GM12892 (cell line): ENCODE measurements at places on chromosomes 5 and 9.

DNA sequence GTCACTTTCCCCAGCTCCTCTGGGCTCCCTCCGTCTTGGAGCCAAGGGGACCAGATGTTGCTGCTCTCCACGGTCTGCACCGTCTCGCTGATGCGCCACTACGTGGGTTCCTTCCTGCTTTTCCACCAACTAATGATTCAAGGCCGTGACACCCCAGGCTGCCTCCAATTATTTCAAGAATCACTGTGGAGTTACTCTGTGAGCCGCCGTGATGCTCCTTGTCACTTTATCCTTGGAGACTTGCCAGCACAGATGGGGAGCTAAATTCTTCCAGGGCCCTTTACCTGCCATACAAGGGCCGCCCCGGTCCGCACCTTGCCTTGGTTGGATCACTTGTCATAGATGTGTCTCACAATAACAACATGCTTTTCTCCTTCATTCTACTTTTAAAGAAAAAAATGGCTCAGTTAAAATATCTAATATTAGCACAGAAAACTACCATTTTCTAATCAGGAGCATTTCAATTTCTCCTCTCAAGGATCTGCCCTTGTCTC lies 202.0 kb downstream of the FSTL4 start:
- DNase-seq, result no peak

DNA sequence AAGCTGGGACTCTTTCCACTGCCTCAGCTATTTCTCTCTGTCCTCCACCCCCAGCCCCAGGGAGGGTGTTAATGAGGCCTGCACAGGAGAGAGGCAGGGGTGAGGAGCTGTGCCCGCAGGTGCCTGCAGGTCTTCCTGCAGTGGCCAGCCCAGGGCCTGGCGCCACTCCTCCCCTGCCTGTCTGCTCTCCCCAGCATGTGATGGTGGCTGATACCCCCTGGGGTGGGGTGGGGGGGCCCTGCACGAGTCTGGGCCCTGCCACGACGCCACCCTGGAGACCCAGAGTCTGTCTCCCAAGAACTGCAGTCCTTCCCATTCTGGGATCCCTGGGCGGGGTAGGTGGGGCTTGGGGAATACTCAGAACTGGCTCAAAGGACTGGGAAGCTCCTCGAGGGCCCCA lies 166.4 kb upstream of the SMIM23 start:
- DNase-seq, result no peak

DNA sequence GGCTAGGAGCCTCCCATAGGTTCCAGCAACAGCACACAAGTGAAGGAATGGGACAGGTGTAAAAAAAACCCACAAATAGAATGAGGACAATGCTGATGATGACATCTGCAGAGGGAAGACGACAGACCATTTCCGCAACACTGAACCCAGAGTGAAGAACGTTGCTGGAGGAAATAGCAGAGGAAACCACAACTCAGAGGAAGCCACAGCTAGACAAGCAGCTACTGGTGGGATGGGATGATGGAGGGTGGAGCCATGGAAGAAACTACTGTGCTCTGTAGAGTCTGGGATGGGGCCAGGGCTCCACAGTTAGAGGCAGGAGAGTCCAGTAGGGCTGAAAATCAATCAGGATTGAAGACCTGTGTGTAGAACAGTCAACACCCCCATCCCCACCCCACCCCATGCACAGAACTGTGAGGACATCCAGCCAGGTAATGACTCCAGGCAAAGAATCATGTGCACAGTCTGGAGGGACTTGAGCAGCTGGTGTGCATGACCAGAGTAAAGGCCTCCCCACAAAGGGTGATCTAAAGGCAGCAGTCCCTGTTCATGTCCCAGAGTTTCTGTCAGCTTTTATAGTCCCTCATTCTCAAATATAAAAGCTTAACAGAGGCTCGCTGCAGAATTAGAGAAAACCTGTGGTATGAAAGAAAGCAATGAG lies 65.2 kb upstream of the SPIN1 start:
- no peak for DNase-seq

DNA sequence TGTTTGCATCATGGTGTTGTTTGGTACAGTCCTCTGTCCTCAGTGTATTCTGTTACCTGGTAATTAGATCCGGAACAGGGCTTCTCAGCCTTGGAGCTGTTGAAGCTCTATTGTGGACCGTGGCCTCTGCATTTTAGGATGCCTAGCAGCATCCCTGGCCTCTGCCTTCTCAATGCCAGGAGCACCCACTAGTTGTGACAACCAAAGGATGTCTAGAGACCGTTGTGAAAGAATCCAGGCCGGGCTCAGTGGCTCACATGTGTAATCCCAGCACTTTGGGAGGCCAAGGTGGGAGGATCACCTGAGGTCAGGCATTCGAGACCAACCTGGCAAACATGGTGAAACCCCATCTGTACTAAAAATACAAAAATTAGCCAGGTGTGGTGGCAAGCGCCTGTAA lies 159.6 kb downstream of the CACNA1B start:
- no peak for DNase-seq

GRCh38 chr5:106957336-106957735 lies 713.4 kb downstream of the EFNA5 start:
- no peak for DNase-seq

DNA sequence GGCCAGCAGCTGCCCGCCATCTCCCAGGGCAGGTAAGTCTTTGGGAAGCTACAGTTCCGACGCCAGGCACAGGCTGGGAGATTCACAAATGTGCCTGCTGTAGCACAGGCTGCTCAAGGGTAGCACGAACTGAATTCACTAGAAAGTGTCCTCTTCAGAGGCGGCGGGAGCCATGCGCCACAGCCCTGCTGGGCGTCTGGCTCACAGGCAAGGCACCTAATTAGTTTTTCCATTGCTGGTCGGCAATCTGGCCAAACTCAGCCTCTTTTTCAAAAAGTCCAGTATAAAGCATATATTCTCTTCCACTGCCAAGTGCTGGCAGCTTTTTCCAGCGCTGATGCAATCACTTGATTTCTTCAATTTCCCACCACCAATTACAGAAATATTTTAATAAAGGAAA lies 128.9 kb upstream of the RAPGEF1 start:
- DNase-seq, result no peak

DNA sequence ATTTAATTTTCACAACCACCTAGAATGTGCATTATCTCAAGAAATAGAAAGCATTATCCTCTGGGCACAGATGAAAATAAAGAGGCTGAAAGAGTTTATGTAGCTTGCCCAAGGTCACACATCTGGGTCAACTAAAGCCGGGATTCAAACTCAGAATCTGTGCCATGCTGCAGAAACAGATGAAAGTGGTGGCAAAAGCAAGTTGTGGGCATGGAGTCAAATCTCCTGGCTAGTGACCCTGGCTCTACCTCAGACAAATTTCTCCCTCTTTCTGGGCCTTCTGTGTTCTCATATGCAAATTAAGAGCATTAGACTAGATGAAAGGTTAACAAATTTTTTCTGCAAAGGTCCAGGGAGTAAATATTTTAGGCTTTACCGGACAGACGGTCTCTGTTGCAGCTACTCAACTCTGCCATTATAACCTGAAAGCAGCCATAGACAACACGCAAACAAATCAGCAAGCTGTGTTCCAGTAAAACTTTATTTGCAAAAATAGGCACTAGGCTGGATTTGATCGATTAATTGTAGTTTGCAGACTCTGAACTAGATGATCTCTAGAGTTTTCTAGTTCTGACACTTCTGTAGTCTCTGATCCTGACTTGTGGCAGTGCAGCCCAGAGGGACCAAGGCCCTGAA lies 6.0 kb upstream of the ADRA1B start:
- no peak for DNase-seq

DNA sequence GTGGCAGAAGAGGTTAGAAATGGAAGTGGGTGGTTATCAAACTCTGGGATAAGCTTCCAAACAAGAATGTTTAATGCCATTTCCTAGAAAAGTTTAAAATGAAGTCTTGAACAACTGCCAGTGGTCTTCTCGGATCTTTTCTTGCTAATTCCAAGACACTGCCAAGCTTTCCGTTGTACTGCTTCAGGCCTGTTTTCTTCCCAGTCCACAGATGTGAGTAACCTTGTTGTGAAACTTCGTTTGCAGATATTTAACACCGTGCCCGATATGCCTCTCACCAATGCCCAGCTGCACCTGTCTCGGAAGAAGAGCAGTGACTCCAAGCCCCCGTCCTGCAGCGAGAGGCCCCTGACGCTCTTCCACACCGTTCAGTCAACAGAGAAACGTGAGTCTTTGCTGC lies 269.8 kb downstream of the NR3C1 start:
- DNase-seq, result no peak

GRCh38 chr5:73499187-73499586 lies 945 bp downstream of the BTF3 start:
- DNase-seq, result no peak
